ENCODE measurements at places on chromosomes 13 and 19. TPM values are rescaled to one million over a fixed set of nuclear protein-coding genes. Genes with fewer than 3 reads are reported as not detected.
A peak's percentile ranks its signal among the peaks of the same experiment; 100 is the strongest.

- DNase-seq, result no peak
- peaks cover 17% of the 10 kb centered on the region for H3K27me3 ChIP-seq
- H3K36me3 ChIP-seq, result no peaks in the 10 kb centered on the region
- no peak overlapping the region for H3K27ac ChIP-seq
- H3K4me3 ChIP-seq, result no peak overlapping the region
Observed at GRCh38 chr13:42000846-42001245, 39.9 kb upstream of the VWA8 start.

DNA sequence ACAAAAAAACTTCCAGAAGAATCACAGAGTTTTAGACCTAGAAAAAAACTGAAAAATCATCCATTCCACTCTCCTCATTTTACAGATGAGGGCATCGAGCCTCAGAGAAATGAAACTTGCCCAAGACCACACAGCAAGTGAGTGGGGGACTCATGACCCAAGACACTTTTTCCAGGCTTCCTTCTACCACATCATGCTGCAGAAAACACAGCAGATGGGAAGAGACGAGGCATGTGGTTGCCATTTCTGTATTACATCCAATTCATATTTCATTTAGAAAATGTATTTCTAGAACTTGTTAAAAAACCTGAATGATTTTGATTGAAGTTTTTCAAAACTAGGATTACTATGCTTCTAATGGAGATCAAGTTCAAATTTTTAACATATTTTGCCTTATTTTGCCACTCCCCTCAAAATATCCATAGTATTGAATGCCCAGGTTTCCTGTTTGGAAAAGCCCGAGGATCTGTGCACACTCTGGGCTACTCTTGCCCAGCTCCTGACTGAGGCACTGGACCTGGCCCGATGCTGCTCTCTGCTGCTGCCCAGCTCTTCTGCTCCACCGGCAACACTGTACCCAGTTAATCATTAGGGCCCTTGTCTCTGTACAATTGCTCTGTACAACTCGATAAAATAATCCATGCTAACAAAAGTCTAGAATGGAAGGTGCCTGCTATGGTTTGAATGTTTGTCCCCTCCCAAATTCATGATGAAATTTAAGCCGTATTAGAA lies 157.4 kb downstream of the EFNB2 start:
- H3K4me3 ChIP-seq, result no peak overlapping the region
- H3K4me1 ChIP-seq, result no peaks in the 10 kb centered on the region
- H3K27ac ChIP-seq, result no peak overlapping the region
- H3K36me3 ChIP-seq, result no peaks in the 10 kb centered on the region

- no peak overlapping the region for H3K4me3 ChIP-seq
- H3K27ac ChIP-seq, result no peak overlapping the region
Observed at GRCh38 chr13:73480779-73481559, 422.2 kb downstream of the KLF5 start.

DNA sequence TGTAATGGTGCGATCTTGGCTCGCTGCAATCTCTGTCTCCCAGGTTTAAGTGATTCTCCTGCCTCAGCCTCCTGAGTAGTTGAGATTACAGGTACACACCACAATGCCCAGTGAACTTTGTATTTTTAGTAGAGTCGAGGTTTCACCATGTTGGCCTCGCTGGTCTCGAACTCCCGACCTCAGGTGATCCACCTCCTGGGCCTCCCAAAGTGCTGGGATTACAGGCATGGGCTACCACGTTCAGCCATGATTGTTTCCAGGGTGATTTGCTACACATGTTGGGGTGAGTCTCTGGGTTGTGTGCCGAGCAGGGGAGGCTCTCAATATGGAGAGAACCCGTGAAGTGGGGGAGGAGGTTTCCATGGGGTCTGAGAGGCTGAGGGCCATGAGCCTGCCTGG lies 24.8 kb upstream of the CEACAM21 start:
- H3K27ac ChIP-seq, result peak overlapping the region; percentile 96
- DNase-seq, result no peak
- peaks cover 67% of the 10 kb centered on the region for H3K36me3 ChIP-seq
- no peaks in the 10 kb centered on the region for H3K27me3 ChIP-seq
- H3K4me1 ChIP-seq, result peaks cover 67% of the 10 kb centered on the region
- H3K4me3 ChIP-seq, result peak overlapping the region; percentile 91

GRCh38 chr13:58126496-58126895 lies 495.0 kb downstream of the PCDH17 start:
- H3K4me3 ChIP-seq, result no peak overlapping the region
- H3K27ac ChIP-seq, result no peak overlapping the region
- DNase-seq, result no peak
- no peaks in the 10 kb centered on the region for H3K36me3 ChIP-seq

DNA sequence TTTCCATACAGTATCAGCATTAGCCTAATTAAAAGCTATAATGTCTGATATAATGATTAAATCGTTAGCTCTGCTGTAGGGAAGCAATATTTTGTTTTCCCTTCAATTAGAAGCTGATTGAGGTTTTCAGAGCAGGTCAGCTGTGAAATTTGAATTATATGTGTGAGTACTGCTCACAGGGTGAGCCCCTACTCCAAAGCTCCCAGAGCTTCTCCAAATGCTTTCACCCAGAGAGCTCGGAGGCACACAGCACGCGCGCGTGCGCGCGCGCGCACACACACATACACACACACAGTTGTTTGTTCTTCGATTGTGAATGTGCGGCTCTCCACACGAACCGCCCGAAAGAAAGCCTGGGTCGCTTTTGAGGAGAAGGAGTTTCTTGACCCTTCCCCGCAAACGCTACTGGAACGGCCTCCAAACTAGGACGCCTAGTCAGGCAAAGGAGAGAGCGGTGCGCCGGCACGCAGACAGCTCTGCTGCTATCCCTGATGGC lies 4.8 kb upstream of the SOX1 start:
- H3K4me1 ChIP-seq, result no peaks in the 10 kb centered on the region
- peak overlapping the region; percentile 11 for H3K27ac ChIP-seq
- DNase-seq, result no peak
- no peaks in the 10 kb centered on the region for H3K36me3 ChIP-seq

- no peaks in the 10 kb centered on the region for H3K36me3 ChIP-seq
- H3K4me1 ChIP-seq, result no peaks in the 10 kb centered on the region
- DNase-seq, result no peak
Observed at GRCh38 chr19:7260161-7260560, 34.1 kb downstream of the INSR start.

GRCh38 chr13:31970231-31970930 lies 61.2 kb upstream of the FRY start:
- no peak for DNase-seq
- peaks cover 10% of the 10 kb centered on the region for H3K27me3 ChIP-seq
- H3K27ac ChIP-seq, result no peak overlapping the region
- H3K36me3 ChIP-seq, result no peaks in the 10 kb centered on the region
- no peak overlapping the region for H3K4me3 ChIP-seq

- H3K27ac ChIP-seq, result no peak overlapping the region
- H3K4me1 ChIP-seq, result peaks cover 34% of the 10 kb centered on the region
- peaks cover 48% of the 10 kb centered on the region for H3K27me3 ChIP-seq
- peak overlapping the region; percentile 57 for H3K4me3 ChIP-seq
- H3K36me3 ChIP-seq, result peaks cover 2% of the 10 kb centered on the region
Observed at GRCh38 chr13:28492569-28493367, 2.2 kb downstream of the FLT1 start.

DNA sequence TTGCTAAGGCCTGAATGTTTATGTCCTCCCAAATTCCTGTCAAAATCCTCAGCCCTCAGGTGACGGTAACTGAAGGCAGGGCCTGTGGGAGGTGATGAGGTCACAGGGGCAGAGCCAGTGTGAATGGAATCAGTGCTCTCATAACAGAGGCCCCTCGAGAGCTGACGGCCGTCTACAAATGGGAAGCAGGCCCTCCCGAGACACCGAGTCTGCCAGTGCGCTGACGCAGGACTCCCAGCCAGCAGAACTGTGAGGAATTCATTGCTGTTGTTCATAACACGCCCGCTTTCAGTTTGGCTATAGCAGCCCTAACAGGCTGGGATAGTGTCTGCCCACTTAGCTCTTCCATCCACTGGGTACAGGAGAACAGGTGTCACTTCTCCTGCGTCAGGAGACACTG lies 41.2 kb downstream of the CARS2 start:
- H3K36me3 ChIP-seq, result peaks cover 74% of the 10 kb centered on the region
- peaks cover 4% of the 10 kb centered on the region for H3K4me1 ChIP-seq
- no peak for DNase-seq
- H3K27ac ChIP-seq, result no peak overlapping the region
- H3K4me3 ChIP-seq, result no peak overlapping the region
- no peaks in the 10 kb centered on the region for H3K27me3 ChIP-seq

- H3K27me3 ChIP-seq, result no peaks in the 10 kb centered on the region
Observed at GRCh38 chr13:82220641-82221040, 1661.6 kb downstream of the SLITRK1 start.

GRCh38 chr13:51801631-51802099 lies 2.3 kb downstream of the DHRS12 start:
- H3K4me3 ChIP-seq, result no peak overlapping the region
- H3K4me1 ChIP-seq, result peaks cover 44% of the 10 kb centered on the region
- H3K36me3 ChIP-seq, result peaks cover 3% of the 10 kb centered on the region
- H3K27me3 ChIP-seq, result no peaks in the 10 kb centered on the region

- peaks cover 14% of the 10 kb centered on the region for H3K27me3 ChIP-seq
- H3K4me1 ChIP-seq, result no peaks in the 10 kb centered on the region
- no peak overlapping the region for H3K27ac ChIP-seq
- no peak for DNase-seq
- no peaks in the 10 kb centered on the region for H3K36me3 ChIP-seq
- H3K4me3 ChIP-seq, result no peak overlapping the region
Observed at GRCh38 chr19:7742991-7743390, 4.3 kb downstream of the CD209 start.

EPSTI1 gene
- total RNA-seq, result 120 TPM

FFAR3 gene
- total RNA-seq, result not detected

PINLYP gene
- 4.1 TPM for total RNA-seq

GARIN5B gene
- total RNA-seq, result not detected

ELSPBP1 gene
- total RNA-seq, result not detected

SMIM44 gene
- total RNA-seq, result not detected

PRX gene
- total RNA-seq, result 0.94 TPM

LENG9 gene
- 3.8 TPM for total RNA-seq

FXYD3 gene
- not detected for total RNA-seq

TNNI3 gene
- not detected for total RNA-seq
